ENCODE measurements at places on chromosomes 5 and 9. TPM values are rescaled to one million over a fixed set of nuclear protein-coding genes. Genes with fewer than 3 reads are reported as not detected.
A peak's percentile ranks its signal among the peaks of the same experiment; 100 is the strongest.

The SEMA5A gene
- total RNA-seq: 9.3 TPM

The TTC23L gene
- total RNA-seq: 0.25 TPM

The MAPK9 gene
- total RNA-seq: 19.6 TPM

The DDX4 gene
- not detected for total RNA-seq

The POLK gene
- total RNA-seq: 31.4 TPM

DNA sequence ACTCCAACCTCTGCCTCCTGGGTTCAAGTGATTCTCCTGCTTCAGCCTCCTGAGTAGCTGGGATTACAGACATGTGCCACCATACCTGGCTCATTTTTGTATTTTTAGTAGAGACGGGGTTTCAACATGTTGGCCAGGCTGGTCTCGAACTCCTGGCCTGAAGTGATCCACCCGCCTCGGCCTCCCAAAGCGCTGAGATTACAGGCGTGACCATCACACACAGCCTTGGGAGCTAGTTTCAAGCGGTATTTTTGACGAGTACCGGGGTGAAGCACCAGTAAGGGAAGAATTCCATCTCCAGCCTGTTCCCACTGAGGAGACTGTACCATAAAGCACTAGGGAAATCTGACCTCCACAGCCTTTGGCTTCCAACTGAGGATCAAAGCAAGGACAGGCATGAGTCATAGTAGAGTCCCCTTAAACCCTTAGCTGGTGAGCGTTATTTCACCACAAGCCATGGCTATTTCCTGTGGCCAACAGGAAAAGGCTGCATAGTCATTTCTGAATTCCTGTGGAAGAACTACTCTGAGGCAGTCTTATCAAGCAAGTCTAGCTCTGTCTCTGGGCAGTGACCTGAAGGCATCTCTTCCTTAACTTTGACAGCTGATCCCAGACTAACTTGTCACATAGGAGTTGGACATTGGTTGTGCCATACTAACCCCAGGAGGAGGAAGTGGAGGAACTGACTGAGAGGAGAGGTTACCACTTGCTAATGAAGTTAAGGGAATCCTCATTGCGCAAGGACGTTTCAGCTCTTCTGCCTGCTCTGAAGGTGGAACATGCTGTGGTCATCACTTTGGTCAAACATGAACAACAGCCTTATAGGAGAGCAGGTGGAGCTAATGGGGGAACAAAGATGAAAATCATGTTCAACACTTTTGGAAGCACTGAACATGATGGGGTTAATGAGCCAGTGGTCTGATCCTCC lies 85.8 kb upstream of the DMRT1 start:
- peaks cover 29% of the 10 kb centered on the region for H3K4me1 ChIP-seq
- DNase-seq: no peak
- no peak overlapping the region for H3K27ac ChIP-seq
- no peaks in the 10 kb centered on the region for H3K36me3 ChIP-seq
- H3K27me3 ChIP-seq: no peaks in the 10 kb centered on the region

DNA sequence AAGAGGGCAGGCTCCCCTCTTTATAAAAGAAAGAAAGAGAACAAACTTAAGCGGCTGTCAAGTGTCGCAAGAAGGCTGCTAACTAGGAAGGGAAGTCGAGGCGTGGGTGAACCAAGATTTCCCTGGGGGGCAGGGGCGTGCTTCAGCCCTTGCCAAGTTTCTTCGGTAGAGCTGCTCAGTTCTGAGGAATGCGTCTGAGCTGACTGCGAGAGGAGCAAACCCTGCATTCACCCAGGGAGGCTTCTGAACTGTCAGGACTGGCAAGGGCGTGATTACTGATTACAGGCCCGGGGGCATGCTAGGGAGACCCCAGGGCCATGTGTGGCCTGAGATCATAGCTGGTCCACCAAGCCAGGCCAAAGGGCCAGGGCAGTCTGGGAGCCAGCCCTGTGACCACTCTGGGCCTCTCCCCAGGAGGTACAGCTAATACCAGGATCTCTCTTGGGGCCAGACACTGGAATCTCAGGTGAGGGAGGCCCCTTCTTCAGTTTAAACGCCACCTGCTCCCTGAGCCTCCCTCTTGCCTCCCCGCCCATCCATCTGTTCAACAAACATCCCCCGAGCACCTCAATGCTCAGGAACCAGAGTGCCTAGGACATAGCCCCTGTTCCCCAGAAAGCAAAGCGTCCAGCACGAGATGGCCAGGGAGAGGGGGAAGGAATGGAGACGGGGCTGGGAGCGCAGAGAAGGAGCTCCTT lies 30.9 kb downstream of the SARDH start:
- H3K4me3 ChIP-seq: no peak overlapping the region
- no peaks in the 10 kb centered on the region for H3K27me3 ChIP-seq
- H3K4me1 ChIP-seq: peaks cover 14% of the 10 kb centered on the region
- no peaks in the 10 kb centered on the region for H3K36me3 ChIP-seq
- H3K27ac ChIP-seq: no peak overlapping the region

- H3K36me3 ChIP-seq: peaks cover 64% of the 10 kb centered on the region
- no peak overlapping the region for H3K27ac ChIP-seq
- H3K4me1 ChIP-seq: no peaks in the 10 kb centered on the region
- H3K4me3 ChIP-seq: no peak overlapping the region
- DNase-seq: no peak
- H3K27me3 ChIP-seq: no peaks in the 10 kb centered on the region
Observed at GRCh38 chr9:137783521-137783920, 94.1 kb upstream of the CACNA1B start.

DNA sequence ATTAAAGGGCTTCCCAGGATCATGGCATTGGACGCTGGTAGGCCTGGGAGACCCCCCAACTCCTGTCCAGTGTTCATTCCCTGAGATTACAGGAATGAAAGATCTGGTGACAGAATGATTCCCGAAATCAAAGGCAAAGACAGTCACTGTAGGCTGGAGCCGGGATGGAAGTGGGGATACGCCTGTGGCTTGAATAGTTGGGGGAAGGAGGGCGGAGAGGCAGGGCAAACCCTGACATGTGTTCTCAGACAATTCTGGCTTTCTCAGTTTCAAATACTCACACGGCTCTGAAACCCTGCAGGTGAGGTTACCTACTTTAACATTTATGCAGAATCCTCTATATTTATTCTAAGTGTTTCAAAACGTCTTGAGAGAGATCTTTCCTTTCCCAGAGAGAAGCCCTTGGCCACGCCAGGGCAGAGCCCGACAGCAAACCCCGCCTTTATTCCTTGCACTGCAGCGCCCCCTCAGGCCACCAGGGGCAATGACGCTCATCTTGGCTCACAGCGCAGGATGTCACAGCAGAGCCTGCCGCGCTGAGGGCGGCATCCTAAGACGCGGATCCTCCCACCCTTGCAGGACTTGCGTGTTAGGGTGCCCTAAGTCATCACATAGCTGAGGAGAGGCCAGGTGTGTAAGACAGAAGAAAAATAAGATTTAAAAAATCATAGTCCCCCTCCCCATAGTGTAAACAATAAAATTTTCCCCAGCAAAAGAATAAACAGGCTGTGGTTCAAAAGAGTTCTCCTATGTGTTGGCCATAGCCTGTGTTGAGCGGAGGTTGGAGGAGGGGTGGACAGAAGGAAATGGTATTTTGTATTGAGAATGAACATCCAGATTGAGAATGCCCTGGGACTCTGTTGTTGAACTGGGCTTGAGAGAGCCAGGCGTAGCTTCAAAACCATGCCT lies 284.5 kb downstream of the NTRK2 start:
- H3K27me3 ChIP-seq: no peaks in the 10 kb centered on the region
- H3K4me1 ChIP-seq: peaks cover 6% of the 10 kb centered on the region
- no peak overlapping the region for H3K4me3 ChIP-seq
- no peaks in the 10 kb centered on the region for H3K36me3 ChIP-seq
- DNase-seq: no peak
- no peak overlapping the region for H3K27ac ChIP-seq

GRCh38 chr5:58188262-58188651 lies 271.6 kb downstream of the PLK2 start:
- H3K27ac ChIP-seq: no peak overlapping the region
- H3K4me1 ChIP-seq: no peaks in the 10 kb centered on the region
- no peaks in the 10 kb centered on the region for H3K27me3 ChIP-seq
- H3K4me3 ChIP-seq: no peak overlapping the region

DNA sequence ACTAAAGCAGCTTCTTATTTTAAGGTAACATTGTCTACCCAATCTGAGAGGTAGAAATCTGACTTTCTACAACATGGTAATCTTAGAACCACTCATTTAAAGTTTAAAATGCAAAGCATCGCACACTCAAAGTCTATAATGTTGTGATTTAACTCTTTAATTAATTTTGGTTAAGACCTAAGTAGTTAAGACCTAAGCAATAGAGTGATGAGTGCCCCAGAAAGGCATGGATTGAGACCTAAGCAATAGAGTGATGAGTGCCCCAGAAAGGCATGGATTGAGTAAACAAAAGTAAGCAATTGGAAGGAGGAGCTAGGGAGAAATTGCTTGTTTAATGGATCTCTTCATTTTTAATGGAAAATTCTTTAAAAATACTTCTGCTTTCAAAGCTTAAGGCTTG lies 86.8 kb downstream of the NLN start:
- H3K4me3 ChIP-seq: no peak overlapping the region
- DNase-seq: no peak
- H3K27ac ChIP-seq: peak overlapping the region; percentile 43

DNA sequence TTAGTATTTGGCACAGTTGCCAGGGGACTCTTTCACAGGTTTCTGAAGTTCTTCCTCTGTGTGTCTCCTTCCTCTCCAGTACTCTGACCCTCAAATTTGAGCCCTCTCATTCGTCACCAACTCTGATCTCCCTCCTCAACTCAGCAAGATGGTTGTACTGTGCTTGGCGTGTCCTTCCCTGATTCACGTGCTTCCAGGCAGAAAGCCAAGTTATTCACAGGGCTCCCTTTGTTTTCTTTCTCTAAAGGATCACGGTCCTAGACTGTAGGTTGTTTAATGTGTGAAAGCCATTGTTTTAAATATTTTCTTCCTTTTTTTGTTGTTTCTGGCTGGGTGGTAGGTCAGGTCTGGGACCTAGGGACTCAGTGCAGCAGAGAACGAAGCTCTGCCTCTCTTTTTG lies 142.9 kb downstream of the DMAC1 start:
- no peaks in the 10 kb centered on the region for H3K36me3 ChIP-seq
- no peaks in the 10 kb centered on the region for H3K27me3 ChIP-seq

GRCh38 chr5:14490309-14490711 lies 91.3 kb upstream of the OTULINL start:
- H3K4me1 ChIP-seq: peaks cover 9% of the 10 kb centered on the region
- H3K27me3 ChIP-seq: no peaks in the 10 kb centered on the region
- H3K36me3 ChIP-seq: peaks cover 57% of the 10 kb centered on the region
- no peak overlapping the region for H3K27ac ChIP-seq
- DNase-seq: no peak
- H3K4me3 ChIP-seq: no peak overlapping the region

GRCh38 chr5:142974409-142974808 lies 204.2 kb downstream of the ARHGAP26 start:
- H3K4me1 ChIP-seq: no peaks in the 10 kb centered on the region
- H3K4me3 ChIP-seq: no peak overlapping the region
- no peak overlapping the region for H3K27ac ChIP-seq

DNA sequence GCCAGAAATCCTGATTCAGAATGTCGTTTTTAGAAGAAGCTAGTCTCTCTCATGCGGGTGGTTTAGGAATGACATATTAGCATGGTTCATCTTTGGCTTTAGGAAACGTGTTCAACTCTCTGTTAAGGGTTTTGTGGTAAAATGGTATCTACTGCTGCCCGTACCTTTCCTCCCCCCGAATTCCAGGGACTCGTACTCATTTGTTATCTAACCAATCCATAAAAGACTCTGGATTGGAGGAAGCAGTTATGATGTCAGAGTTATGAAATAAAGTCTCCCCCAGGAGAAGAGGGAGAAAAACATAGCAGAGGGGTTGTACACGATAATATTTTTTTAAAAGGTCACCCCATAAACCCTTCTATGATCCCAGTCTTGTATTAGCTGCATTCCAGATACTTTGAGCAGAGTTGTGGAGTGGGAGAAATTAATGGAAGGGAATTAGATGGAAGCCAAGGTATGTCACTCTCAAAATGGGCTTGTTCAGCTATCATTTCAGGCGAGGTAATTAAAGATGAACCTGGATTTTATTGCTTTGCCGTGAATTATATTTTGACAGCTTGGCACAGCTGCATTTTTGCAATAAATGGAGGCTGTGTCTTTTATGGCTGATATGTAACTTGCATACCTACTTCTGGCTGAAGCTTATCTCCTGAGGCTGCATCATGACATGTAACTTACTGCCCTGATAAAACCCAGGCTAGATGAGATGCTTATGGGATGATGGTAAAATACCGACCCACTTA lies 31.3 kb downstream of the RAI14 start:
- no peaks in the 10 kb centered on the region for H3K27me3 ChIP-seq
- DNase-seq: no peak
- H3K36me3 ChIP-seq: no peaks in the 10 kb centered on the region
- H3K27ac ChIP-seq: peak overlapping the region; percentile 12
- H3K4me1 ChIP-seq: peaks cover 32% of the 10 kb centered on the region

DNA sequence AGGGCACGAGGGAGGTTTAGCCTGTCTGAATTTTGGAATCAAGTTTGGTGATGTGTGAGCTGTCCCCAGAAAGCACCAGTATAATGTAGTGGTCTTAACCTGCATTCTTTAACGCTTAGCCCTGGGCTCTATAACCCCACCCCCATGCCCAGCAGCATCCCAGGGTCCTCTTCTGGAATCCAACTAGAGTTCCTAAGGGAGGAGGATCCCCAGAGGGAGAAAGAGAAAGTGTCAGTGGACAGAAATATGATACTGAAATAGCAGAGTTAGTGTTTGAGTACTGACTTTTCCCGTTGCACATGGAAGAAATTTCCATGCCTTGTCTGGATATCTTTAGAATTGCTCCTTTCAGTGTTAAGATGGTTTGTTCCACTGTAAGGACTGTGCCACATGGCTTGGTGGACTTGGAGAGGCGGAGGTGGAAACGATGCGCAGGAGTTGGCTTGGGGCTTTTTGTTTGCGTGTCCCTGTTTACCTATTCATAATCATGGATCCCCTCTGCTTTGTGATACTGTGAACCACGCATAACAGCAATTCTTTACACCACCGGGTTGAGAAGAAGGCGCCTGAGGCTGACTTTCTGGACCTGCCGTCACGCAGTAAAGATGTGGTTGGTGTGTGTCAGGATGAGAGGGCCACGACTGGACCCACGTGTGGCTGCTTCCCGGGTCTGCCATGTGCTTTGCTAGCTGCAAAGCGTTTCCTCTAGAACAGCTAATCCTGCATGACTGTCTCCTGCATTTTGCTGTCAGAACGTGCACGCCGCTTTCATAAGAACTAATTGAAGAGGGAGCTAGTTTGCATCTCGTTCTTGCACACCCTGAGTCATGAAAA lies 142.3 kb downstream of the SMARCA2 start:
- H3K27ac ChIP-seq: peak overlapping the region; percentile 77
- no peaks in the 10 kb centered on the region for H3K27me3 ChIP-seq
- H3K4me1 ChIP-seq: peaks cover 54% of the 10 kb centered on the region
- DNase-seq: no peak
- H3K36me3 ChIP-seq: no peaks in the 10 kb centered on the region
- H3K4me3 ChIP-seq: peak overlapping the region; percentile 49

Data from vagina (tissue), 2 donors.